ENCODE measurements at places on chromosomes 1 and 21.

- no peak for DNase-seq
These were observed 36.4 kb downstream of the ITGB3BP start for GRCh38 chr1:63486629-63487028.

DNA sequence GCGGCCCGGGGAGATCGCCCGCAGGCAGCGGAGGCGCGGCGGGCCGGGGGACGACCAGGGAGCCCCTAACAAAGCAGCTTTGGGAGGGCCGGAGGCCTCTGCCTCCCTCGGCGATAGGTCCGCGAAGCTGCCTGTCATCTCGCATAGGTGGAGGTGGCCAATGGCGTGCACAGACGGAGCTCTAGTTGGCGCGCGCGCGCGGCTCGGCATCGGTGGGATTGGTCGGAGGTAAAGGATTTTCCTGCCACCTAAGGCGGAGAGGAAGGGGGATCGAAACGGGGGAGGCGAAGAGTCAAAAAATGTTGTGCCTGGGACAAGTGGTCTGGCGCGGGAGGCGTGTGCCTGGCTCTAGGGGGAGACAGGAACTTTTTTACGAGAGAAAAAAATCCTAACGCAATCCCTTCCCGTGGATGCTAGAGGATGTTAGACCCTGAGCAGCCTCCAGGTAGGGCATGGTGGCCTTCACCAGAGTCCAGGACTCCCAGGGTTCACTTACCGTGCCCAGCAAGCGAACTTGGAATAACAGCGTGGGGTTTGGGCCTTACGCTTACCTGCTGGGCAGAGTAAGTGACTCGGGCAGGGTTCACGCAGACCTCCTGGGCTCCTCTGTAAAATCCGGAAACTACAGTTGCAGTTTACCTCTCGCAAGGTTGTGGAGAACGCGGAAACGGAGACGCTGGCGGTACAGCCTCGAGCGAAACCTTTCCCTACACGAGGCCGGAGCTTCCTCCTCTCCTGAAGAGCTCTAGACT lies 99.9 kb upstream of the SOD1 start:
- peak; percentile 96 for DNase-seq

GRCh38 chr1:193905288-193906085 lies 719.1 kb upstream of the B3GALT2 start:
- no peak for DNase-seq

DNA sequence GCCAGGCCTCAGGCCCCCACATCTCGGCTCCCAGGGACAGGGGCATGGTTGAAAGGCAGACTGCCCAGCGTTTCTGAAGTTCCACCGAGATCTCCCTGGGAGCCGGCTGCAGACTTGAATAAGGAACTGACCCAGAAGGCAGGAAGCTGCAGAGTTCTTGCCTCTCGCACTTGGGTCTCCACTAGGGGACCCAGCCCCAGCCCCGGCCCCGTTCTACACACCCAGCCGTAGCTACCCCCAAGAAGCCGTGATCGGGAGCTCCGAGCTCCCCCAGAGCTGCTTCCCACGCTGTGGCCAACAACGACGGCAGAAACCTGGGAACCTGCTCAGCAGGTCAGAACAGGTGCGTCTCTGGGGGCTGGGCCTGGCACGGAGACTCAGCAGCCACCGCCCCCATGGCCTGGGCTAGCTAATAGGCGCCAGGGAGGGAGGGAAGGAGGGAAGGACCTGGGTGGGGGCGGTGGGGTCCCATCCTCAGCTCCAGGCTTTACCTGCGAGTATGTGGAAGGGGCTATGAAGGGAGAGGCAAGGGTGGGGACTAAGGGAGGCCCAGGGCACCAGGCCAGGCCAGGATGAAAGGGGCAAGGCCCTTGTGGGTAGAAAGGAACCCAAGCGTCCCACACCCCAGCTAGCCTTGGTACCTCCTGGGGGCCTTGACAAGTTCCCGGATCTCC lies at the start of gene NECTIN4:
Gene NECTIN4 (minus strand): TSS at position 308 of the 674 bp plus-strand sequence. CDS start 262 bp downstream, at position 46.
- no peak for DNase-seq

GRCh38 chr1:39900662-39901463 lies 854 bp downstream of the MYCL start:
- no peak for DNase-seq

GRCh38 chr1:181104790-181105133 lies 16.3 kb downstream of the IER5 start:
- DNase-seq: no peak

Measured in NCI-H2171 (cell line).